ENCODE measurements at places on chromosomes 3 and 15.

- no peak for DNase-seq
Measured at GRCh38 chr3:151305060-151305774, 11.4 kb downstream of the GPR87 start.

GRCh38 chr3:122679882-122680474, 661 bp upstream of the PARP14 start:
- no peak for DNase-seq

- DNase-seq = no peak
Measured at GRCh38 chr3:100759950-100760349, 50.7 kb downstream of the TFG start.

GRCh38 chr15:101437618-101438481, 51.7 kb downstream of the PCSK6 start:
- DNase-seq = no peak

- DNase-seq = no peak
Measured at GRCh38 chr3:70360979-70361760, 48.7 kb upstream of the MDFIC2 start.

GRCh38 chr3:119311081-119311925, 17.1 kb downstream of the ARHGAP31 start:
- DNase-seq = no peak

GRCh38 chr3:85939074-85939482, 980.3 kb downstream of the CADM2 start:
- peak; percentile 39 for DNase-seq

DNA sequence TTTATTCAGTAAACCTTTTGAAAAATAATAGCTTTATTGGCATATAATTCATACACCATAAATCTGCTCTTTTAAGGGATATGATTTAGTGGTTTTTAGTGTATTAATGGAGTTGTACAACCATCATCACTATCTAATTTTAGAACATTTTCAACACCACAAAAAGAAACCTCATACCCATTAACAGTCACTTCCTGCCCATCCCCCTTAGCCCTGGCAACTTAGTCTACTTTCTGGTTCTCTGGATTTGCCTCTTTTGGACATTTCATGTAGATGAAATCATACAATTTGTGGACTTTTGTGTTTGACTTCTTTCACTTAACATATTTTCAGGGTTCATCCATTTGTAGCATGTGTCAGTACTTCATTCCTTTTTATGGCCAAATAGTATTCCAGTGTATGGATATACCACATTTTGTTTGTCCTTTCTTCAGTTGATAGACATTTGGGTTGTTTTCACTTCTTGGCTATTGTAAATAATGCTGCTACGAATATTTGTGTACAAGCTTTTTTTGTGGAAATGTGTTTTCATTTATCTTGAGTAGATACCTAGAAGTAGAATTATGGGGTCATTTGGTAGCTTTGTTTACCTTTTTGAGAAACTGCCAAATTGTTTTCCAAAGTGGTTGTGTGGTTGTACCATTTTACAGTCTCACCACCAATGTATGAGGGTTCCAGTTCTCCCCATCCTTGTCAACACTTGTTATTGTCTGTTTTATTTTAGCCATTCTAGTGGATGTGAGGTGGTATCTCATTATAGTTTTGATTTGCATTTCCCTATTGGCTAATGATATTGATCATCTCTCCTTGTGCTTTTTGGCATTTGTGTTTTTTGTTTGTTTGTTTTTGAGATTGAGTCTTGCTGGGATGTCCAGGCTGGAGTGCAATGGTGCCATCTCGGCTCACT, 45.8 kb downstream of the SMAD3 start:
- DNase-seq = no peak

DNA sequence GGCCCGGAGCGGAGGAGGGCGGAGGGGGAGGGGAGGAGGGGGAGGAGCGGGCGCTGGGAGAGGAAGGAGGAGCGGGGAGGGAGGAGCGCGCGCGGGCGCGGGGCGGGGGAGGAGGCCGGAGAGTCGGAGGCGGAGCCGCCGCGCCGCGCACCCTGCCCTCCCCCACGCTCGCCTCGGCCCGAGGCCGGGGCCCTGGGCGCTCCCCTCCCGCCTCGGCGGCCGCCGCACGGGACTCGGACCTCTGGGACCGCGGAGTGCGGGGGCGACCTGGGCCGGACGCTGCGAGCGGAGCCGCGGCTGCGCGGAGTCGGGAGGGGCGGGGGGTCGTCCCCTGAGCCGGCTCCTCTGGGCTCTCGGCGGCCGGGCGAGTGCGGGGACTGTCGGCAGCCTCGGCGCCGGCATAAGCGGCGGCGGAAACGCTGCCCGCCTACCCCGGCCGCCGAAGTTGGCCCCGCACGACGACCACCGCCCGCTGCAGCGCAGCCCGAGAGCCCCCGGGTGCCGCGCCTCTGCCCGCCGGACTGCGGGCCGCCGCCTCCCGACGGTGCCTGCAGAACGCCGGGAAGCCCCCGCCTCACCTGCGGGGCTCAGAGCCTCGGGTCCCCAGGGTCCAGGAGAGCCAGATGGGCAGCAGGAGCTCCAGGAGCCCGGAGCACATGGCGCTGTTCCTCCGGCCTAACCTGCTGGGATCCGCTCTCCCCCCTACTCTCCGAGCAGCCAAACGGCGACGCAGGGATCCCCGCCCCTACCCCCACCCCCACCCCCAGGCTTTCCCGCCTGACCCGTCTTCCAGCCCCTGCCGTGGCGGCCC, 406 bp upstream of the GABRB3 start:
- DNase-seq = peak; percentile 23

GRCh38 chr3:160224256-160224655, 966 bp upstream of the C3orf80 start:
- DNase-seq = no peak

GRCh38 chr15:85897207-85897894, 102.6 kb upstream of the KLHL25 start:
- DNase-seq = no peak

DNA sequence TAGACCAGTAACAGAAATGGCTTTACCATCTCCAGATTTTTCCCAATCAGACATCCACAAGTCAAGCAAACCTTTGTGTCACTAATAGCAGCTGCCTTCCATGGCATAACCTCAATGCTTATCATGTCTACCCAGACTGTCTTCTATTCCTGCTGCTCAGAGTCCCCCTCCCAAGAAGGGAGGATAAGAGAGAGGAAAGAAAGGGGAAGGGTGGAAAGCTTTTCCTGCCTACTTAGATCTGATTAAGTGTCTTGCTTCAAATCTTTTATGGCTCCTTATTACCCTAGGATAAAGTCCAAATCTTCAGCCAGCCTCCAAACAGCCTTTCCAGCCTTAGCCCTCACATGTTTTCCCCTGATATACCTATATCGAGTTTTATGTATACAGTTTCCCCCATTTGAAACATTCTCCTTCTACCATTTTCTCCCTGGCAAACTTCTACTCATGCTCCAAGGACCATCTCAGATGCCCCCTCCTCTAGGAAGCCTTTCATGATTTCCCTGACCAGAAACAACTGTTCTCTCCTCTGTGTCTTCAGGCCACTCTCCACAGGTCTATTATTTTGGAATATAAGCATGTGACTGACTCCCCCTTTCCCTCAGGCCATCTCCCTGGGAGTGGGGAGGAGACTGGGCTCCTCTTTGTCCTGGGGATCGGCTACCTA, 7.9 kb upstream of the SSUH2 start:
- no peak for DNase-seq

All from caudate nucleus (tissue), 63 donors.